ENCODE measurements at places on chromosomes 3 and 15.
A peak's percentile ranks its signal among the peaks of the same experiment; 100 is the strongest.

DNA sequence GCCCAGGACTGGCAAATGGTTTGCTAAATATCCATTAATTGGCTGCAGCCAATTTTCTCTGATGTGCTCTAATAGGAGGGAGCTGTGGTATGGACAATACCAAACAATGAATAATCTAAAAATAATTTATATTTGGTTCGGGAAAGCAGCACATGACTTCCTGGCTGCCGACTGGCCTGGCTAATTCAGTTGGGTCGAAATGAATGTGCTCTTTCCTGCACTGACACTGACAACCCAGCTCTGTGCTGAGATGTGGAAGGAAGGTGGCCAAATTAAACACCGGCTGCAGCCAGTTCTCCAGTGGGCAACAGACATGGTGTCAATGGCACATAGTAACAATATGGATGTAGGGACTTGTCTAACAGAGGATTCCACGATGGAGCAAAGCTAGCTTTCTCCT is 21.1 kb upstream of the COLQ start:
- DNase-seq, result no peak

DNA sequence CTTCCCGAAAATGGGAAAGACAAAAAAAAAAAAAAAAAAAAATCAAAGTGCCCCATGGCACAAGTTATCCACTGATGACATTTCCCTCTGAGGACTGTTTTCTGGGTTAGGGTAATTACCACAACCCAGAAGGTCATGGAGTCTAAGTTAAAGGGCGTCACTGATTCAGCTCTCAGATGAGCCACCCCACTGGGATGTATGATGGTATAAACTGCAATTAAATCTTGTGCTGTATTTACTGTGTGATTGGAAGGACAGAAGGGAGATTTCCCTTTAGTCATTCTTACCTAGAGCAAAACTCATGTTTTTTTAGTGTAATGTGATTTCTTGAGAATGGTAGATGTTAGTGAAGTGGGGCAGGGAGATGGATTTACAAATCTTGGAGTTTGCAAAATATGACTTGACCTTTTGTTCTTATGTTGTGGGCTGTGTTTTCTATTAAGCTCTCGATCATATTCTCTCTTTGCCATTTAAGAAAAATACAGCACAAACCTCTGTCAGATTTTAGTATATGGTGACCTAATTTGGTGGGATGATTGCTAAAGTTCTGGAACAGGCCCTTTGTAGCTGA is 244.2 kb downstream of the PTPRG start:
- DNase-seq, result peak; percentile 38

DNA sequence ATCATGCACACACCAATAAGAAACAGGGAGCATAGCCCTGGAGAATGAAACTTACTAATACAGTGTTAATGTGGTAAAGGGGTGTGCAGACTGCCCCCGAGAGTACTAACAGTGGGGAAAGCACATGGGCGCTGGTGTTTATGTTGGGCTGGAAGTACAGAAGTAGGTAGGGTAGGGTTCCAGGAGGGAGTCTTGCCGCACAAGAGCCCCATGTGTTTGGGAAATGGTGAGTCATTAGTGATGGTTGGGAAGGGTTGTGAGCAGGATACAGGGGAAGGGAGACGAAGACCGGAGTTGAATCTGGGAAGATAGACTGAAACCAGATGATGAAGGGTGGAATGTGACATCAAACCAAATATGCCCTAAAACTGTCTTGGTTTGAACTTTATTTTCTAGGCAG is 117.1 kb downstream of the THSD4 start:
- no peak for DNase-seq

DNA sequence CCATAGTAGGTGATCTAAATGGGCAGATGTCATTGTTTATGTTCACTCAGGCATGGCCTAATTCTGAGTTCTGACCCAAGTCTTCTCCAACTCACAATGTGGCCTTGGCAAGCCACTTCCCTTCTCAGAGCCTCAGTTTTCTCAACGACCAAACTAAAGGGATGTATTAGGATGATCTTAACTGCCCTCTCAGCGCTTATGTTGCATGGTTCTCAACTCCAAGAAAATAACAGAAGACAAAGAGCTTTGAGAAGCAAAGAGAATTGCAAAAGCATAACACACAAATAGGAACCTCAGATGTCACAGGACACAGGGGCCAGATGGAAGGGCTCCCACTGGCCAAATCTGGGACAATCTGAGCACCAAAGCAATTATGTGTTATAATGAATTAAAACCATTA is 8.6 kb downstream of the RHCG start:
- DNase-seq, result no peak

GRCh38 chr15:67140078-67140833 is 74.9 kb downstream of the SMAD3 start:
- no peak for DNase-seq

GRCh38 chr3:57151021-57151449 is 14.1 kb downstream of the IL17RD start:
- DNase-seq, result peak; percentile 30

GRCh38 chr3:192260116-192261010 is 467.0 kb downstream of the FGF12 start:
- DNase-seq, result no peak

DNA sequence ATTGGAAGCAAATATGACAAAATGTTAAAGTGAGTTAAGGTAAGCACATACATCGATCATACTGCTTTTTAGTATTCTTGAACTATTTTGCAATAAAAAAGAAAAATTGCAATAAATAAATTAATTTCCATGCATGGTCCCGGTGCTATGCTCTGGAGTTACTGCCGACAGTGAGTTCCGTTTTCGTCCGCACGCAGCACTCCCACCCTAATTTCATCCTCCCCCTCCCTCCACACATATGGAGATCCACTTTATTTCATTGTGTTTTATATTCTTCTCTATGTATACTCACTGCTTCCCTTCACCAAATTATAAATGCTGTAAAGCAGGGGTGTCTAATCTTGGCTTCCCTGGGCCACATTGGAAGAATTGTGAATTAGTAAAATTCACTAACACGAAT is 247.3 kb downstream of the THSD4 start:
- DNase-seq, result no peak

GRCh38 chr3:99473321-99473751 is 165.1 kb upstream of the COL8A1 start:
- peak; percentile 8 for DNase-seq

DNA sequence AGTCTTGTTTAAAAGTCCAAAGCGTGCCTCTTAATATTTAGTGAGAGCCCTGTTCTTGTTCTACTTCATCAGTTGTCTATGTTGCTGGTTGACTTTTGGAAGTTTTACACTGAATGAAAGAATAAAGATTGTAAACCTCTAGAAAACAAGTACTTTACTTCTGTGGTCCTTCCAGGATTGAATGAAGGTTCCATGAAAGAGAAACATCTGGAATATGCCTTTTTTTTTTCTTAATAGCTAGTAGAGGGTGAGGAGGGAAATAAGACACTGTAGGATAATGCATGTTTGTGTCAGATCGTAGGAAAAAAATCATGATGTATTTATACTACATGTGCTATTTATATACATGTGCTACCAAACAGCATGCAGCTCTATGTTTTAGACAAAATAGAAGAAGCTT is 203.0 kb downstream of the GHSR start:
- no peak for DNase-seq

DNA sequence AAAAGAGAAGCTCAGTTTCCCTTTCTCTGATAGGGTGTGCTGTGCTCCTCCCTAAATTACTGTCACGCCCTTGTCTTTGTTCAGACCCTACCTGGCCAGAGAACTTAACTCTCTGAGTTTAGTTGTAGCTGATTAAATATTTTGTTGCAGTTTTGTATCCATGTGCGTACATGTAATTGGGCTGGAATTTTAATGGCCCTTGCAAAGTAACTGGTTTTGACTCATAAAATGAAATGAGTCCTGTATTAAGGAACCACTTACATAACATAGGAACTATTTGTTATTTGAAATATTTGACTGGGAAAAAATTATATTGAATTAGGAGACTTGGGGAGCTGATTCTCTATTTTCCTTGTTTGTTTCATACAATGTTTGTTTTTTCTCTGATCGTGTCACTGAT is 80.2 kb downstream of the LRRK1 start:
- DNase-seq, result peak; percentile 42

- DNase-seq, result no peak
Measured at GRCh38 chr3:189038773-189039745, 132.7 kb upstream of the TPRG1 start.

DNA sequence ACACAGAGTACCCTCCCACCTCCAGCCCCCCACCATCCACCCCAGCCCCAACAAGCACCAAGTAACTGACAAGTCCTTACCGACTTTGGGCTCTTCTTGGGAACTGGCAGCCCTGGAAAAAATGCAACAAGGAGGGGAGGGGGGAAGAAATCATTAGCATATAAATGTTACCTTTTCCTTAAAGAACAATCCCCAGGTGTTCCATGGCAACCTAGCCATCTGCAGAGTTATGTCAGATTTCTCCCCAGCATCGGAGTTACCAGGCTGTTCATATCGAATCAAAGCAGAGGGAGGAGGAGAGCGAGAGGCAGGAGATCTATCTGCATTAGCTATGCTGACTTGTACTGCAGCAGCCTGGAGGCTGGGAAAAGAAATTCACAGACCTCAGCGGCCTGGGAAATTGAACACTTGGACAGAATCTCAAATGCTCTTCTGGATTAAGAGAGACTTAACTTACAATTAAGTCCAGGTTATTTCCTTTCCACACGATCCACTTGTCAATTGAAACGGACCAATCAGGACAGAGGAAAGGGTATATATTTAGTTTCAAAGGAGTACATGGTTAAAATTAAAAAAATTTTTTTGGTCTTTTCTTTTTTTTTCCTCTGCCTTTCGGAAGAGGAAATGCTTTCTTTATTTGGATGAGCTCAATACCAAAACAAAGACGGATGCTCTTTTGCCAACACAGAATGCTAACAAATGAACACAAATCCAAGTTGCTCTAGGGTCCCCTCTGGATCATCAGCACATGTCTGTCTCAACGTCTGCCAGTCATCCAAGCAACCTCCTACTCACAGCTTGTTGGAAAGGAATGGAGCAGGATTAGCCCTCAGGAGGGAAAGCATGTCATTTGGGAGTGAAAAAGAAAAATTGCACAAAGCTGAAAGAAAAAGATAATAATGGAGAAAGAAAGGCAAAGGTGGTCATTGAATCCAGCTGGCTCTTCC is 637.1 kb downstream of the MAGI1 start:
- DNase-seq, result peak; percentile 4

GRCh38 chr3:197181741-197182140 is 116.7 kb downstream of the DLG1 start:
- DNase-seq, result peak; percentile 96

DNA sequence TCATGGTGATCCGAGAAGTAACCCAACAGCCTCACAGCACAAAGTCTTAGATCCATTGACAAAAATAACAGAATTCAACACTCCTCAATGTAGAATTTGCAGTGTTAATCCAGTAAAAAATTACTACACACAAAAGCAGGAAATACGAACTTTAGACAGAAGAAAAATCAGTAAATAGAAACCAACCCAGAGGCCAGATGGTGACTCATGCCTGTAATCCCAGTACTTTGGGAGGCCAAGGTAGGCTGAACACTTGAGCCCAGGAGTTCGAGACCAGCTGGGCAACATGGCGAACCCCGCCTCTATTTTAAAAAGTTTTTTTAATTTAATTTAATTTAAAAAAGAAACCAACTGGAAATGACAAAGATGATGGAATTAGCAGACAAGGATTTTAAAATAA is 36.1 kb downstream of the SELENOT start:
- no peak for DNase-seq
